Osteoblast (primary cell): ENCODE measurements at places on chromosomes 1 and 21.
A peak's percentile ranks its signal among the peaks of the same experiment; 100 is the strongest.

GRCh38 chr1:156153362-156153761, at the start of gene SEMA4A:
TSS of gene SEMA4A (plus strand) at chr1:156153585. CDS start at chr1:156154579, 994 bp downstream.
- DNase-seq = peak; percentile 38

DNA sequence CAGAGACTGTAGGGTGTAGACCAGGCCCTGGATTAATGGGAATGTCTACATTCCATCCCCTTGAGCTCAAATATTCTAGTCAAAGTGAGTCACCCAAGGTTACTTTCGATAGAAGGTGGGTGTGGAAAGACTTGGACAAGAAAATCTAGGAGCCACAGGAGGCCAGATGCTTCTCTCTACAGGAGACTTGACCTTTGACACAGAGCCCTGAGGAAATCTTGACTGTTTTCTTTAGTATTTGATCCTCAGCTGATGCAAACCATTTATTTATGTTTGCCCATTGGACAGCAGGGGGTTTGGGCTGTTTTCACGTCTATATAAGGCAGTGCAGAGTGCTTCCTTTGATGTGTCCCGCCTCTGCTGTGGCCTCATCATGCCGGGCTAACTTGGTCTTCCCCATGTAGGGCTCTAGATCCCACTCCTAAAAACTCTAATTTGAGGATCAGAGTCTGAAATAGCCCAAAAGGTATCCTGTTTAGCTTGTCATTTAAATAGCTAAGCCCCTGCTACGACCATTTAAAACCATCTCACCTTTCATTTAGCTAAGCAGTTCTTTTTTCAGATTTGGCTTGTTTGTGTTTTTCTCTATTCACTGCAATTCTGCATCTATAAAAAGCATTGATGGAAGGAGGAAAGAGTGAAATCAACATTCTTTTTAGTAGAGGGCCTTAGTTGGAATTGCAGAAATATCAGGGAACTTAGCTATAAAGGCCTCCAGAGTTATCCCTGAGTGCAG, 15.5 kb upstream of the MAP3K7CL start:
- DNase-seq = peak; percentile 41

- peak; percentile 87 for DNase-seq
These were observed 412 bp downstream of the GPR25 start for GRCh38 chr1:200873116-200873670.

GRCh38 chr1:9601942-9602793, 13.5 kb downstream of the TMEM201 start:
- DNase-seq = peak; percentile 69

- no peak for DNase-seq
These were observed 15.6 kb upstream of the RAP1A start for GRCh38 chr1:111603979-111604378.

DNA sequence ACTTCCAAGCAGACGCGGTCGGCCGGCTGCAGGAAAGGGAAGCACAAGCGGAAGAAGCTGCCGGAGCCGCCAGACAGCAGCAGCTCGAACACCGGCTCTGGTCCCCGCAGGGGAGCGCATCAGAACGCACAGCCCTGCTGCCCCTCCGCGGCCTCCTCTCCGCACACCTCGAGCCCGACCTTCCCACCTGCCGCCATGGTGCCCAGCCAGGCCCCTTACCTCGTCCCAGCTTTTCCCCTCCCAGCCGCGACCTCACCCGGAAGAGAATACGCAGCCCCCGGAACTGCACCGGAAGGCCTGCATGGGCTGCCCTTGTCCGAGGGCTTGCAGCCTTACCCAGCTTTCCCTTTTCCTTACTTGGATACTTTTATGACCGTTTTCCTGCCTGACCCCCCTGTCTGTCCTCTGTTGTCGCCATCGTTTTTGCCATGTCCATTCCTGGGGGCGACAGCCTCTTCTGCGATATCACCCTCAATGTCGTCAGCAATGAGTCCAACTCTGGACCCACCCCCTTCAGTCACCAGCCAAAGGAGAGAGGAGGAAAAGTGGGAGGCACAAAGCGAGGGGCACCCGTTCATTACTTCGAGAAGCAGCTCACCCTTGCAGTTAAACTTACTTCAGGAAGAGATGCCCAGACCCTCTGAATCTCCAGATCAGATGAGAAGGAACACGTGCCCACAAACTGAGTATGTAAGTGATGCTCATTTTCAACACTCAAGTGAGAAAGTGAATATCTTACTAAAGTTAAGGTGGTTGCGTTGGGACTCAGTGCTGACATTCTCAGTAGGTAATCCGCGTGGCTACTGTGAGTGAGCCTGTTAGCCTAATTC, 25.5 kb downstream of the UTS2 start:
- DNase-seq = no peak

DNA sequence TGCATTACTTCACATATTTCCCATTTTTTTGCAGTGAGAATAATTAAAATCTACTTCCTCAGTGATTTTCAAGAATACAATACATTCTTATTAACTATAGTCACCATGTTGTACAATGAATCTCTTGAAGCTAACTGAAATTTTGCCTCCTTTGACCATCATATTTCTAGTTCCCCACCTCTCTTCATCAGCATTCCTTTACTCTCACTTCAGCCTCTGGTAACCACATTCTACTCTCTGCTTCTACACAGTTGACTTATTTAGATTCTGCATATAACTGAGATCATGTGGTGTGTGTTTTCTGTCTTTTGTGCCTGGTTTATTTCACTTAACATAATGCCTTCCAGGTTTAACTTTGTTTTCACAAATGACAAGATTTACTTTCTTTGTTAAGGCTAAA, 304.4 kb upstream of the LYPLAL1 start:
- no peak for DNase-seq

DNA sequence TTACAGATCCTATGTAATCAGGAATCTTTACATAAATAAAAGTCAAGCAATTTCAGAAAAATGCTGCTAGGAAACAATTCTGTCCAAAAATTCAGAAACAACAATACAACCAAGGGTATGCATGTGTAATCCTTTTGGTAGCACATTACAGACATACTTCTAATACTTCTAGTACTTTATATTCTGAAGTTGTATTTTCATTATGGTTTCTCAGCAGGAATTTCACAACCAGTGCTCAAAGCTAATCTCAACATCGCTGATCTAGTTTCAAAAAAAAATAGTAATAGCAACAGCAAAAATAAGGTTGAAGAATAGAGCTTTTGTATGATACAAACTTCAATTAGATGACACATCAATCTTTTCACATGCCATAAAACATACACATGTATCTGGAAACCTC, 545.2 kb downstream of the LTN1 start:
- peak; percentile 27 for DNase-seq

GRCh38 chr1:44290250-44291094, 64.6 kb downstream of the ERI3 start:
- DNase-seq = peak; percentile 29

GRCh38 chr1:114671011-114671938, 1.4 kb upstream of the DENND2C start:
- DNase-seq = peak; percentile 74

GRCh38 chr1:209650454-209650853, 1.8 kb downstream of the LAMB3 start:
- DNase-seq = no peak

DNA sequence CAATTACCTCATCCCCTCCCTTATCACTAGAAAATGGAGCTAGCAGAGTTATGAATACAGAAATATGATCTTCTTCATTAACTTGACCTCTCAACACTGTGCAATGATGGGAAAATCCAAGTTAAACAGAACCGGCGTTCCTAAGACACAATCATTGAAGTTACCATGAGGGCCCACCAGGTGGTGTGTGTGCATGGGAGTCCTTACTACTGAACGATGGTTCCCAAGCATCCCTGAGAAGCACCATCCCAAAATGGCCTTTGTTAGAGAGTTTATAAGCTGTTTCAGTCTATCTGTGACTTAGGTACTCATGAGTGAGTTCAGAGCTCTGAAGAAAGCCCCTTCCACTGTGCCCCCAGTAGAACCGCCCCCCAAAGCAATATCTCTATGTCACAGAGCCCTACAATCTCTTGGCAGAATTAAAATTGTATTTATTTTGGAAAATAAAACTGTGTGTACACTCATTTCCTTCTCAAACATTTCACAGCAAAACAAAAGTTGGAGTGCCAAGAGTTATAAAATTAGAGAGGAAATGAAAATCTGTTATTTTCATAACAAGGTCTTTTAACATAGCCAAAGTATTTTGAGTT, 56.8 kb downstream of the PLD5 start:
- DNase-seq = peak; percentile 70

DNA sequence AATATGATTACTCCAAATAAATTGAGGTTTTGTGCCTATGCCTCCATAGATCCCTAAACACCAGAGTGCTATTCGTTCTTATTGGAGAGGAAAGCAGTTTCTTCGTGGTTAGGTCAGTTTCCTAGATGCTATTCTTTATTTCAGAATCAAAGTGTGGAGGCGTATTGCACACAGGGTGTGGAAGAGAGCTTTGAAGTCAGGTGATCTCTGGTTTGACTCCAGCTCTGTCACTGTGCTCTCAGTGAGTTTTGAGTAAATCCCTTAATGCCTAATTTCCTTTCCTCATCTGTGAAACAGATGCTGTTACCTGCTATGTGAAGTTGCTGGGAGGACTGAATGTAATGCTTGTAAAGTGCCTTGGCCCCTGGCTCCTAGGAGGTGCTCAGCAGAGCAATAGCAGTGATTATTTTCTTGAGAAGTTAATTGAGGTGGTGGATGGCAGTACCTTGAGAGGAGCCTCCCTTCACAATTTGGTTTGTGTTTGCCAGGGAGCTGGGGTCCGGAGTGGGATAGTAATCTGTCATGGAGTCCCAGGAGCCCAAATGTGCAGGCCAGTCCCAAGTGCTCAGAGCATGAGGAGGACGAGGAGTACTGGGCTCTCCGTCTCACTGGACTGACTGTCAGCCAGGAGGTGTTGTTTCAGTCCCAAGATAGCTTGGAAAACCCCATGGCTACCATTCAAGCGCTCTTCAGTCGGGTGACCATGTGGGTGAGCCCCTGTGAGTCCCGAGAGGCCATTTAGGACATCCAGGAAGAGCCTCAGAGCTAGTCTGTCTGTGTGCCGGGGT, 14.9 kb downstream of the NTPCR start:
- DNase-seq = no peak

GRCh38 chr1:169186106-169186505, 79.6 kb downstream of the ATP1B1 start:
- DNase-seq = no peak

GRCh38 chr21:41600556-41600955, 92.6 kb upstream of the TMPRSS2 start:
- no peak for DNase-seq

GRCh38 chr1:180981596-180982387, 40.9 kb downstream of the STX6 start:
- no peak for DNase-seq

DNA sequence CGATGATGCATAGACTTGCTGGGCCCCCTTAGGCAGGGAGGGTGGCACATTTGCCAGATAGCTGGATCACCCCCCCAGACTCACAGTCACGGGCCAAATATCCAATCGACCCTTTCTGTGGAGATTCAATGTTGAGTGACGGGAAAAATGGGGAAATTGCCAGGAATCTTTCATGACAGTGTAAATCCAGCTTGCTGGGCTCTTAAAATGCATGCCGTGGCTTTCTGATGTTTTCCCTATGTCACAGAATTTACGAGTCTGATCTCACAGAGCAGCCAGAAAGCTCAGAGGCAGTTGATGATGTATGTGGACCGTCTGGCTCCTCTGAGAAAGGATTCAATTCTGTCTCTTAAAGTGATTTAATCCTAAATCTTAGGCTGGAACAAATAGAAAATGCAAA, 150.1 kb upstream of the ZNF644 start:
- no peak for DNase-seq

DNA sequence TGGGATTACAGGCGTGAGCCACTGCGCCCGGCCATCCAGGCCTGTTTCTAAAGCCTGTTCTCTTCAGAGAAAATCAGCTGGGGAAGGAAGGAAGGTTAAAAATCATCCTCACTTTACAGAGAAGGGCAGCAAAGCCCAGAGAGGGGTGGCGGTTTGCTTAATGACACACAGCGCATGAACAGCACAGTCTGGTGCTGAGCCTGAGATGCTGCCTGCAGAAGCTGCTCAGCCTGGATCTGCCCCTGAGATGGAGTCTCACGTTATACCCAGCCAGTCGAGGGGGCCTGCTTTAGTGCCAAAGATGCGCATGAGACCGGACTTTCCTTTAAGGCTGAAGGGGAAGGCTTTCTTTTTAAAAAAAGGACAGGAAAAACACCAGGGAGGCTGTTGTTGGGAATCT, 21.3 kb downstream of the HTR6 start:
- DNase-seq = no peak

DNA sequence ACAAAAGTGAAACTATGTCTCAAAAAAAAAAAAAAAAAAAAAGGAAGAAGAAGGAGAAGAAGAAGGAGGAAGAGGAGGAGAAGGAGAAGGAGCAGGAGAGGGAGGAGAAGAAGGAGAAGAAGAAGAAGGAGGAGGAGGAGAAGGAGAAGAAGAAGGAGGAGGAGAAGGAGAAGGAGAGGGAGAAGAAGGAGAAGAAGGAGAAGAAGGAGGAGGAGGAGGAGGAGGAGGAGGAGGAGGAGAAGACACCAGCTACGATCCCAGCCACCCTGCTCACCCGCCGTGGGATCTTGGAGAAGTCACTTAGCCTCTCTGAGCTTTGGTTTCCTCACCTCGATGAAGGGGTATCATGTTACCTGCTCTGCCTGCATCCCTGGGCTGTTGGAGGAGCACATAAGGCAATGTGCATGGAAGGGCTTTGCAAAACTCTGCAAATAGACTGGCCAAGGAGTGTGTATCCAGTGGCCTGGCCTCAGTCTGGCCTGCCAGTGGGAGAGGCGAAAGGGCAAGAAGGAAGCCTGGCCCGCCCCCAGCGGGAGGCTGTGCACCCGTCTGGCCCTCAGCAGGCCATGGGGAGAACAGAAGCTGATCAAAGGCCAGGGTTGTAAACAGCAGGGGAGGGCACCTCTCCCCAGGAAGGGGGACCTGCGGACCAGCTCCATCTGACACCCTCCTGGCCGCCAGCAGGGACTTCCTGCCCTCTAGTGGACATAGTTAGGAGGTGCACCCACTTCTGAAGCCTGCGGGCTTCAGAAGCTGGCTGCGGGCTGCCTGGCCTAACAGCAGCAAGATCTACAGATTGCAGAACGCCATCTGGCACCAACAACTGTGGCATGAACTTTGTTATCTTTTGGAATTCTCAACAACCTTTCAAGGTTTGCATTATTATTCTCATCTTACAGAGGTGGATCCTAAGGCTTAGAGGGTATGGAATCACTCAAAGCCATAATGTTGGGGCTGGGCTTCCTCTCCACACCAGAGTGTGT, 19.2 kb upstream of the CDK18 start:
- peak; percentile 96 for DNase-seq

- DNase-seq = no peak
These were observed 27.6 kb downstream of the BEND5 start for GRCh38 chr1:48749068-48749467.

GRCh38 chr1:10687782-10688408, 108.6 kb downstream of the CASZ1 start:
- DNase-seq = no peak

- DNase-seq = peak; percentile 75
These were observed 50.0 kb downstream of the PTPRU start for GRCh38 chr1:29286194-29286767.

DNA sequence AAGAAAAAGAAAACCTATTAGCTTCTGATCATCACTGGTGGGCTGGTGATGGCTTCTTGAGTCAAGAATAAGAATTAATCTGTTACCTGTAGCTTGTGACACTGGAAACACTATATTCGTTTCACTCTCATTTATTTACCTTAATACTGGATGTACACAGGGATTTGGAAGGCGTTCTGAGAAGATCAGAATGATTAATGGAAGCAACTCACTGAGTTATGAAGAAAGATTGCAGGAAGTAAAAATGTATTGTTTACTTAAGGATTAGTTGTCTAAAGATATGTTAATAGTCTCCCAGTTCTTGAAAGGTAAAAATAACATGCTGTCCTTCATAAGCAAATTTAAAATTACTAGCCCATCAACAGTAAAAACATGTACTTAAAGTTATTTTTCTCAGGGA, 644.9 kb upstream of the NCAM2 start:
- no peak for DNase-seq

- peak; percentile 25 for DNase-seq
These were observed 30.9 kb downstream of the VWA5B1 start for GRCh38 chr1:20321573-20321972.
